ENCODE measurements at places on chromosomes 2 and 18. TPM values are rescaled to one million over a fixed set of nuclear protein-coding genes. Genes with fewer than 3 reads are reported as not detected.

Gene SERPINB10
- total RNA-seq: 0.73 TPM

Gene SOWAHC
- 23.2 TPM for total RNA-seq

Gene IL1F10
- total RNA-seq: not detected

Gene FAM124B
- total RNA-seq: 3.5 TPM

Gene TIGD1
- total RNA-seq: 7.0 TPM
